Activated CD8-positive, alpha-beta T cell treated with anti-CD3 and anti-CD28 coated beads, Interleukin-2, amount 10 ng/mL, durations not matched to agents 7 days and 5 days (primary cell): ENCODE measurements at places on chromosomes 4 and X. TPM values are rescaled to one million over a fixed set of nuclear protein-coding genes. Genes with fewer than 3 reads are reported as not detected.

DNA sequence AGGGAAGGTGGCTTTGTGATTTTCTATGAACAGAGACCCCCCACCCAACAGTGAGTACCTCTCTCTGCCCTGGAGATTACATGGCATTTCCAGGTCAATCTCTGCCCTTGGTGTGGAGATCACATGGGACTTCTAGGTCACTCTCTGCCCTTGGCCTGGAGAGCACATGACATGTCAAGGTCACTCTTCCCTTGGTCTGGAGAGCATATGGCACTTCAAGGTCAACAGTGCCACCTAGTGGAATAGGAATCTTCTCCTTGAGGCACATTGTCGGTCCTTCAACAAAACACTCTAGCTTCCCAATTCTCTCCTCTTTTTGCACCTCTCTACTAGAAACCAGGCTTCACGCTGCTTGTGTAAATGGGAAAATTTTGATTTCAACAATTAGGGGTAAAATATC is 66.2 kb upstream of the TACR3 start:
- H3K27ac ChIP-seq, result no peak overlapping the region
- H3K4me1 ChIP-seq, result no peaks in the 10 kb centered on the region
- DNase-seq, result no peak
- H3K36me3 ChIP-seq, result no peaks in the 10 kb centered on the region
- H3K27me3 ChIP-seq, result no peaks in the 10 kb centered on the region

- H3K36me3 ChIP-seq, result peaks cover 19% of the 10 kb centered on the region
- DNase-seq, result peak; percentile 60
- peaks cover 29% of the 10 kb centered on the region for H3K4me1 ChIP-seq
- H3K27me3 ChIP-seq, result peaks cover 1% of the 10 kb centered on the region
These were observed 36.5 kb upstream of the PPM1K start for GRCh38 chr4:88320780-88321373.

- H3K4me1 ChIP-seq, result no peaks in the 10 kb centered on the region
- no peak for DNase-seq
- no peaks in the 10 kb centered on the region for H3K27me3 ChIP-seq
- no peak overlapping the region for H3K27ac ChIP-seq
- H3K4me3 ChIP-seq, result no peak overlapping the region
These were observed 112.1 kb downstream of the CPZ start for GRCh38 chr4:8704632-8705031.

GRCh38 chr4:26713563-26714151 is 129.8 kb downstream of the TBC1D19 start:
- no peaks in the 10 kb centered on the region for H3K27me3 ChIP-seq
- H3K36me3 ChIP-seq, result no peaks in the 10 kb centered on the region
- H3K4me3 ChIP-seq, result no peak overlapping the region
- no peak for DNase-seq

PRRG3 gene
- not detected for total RNA-seq

DNA sequence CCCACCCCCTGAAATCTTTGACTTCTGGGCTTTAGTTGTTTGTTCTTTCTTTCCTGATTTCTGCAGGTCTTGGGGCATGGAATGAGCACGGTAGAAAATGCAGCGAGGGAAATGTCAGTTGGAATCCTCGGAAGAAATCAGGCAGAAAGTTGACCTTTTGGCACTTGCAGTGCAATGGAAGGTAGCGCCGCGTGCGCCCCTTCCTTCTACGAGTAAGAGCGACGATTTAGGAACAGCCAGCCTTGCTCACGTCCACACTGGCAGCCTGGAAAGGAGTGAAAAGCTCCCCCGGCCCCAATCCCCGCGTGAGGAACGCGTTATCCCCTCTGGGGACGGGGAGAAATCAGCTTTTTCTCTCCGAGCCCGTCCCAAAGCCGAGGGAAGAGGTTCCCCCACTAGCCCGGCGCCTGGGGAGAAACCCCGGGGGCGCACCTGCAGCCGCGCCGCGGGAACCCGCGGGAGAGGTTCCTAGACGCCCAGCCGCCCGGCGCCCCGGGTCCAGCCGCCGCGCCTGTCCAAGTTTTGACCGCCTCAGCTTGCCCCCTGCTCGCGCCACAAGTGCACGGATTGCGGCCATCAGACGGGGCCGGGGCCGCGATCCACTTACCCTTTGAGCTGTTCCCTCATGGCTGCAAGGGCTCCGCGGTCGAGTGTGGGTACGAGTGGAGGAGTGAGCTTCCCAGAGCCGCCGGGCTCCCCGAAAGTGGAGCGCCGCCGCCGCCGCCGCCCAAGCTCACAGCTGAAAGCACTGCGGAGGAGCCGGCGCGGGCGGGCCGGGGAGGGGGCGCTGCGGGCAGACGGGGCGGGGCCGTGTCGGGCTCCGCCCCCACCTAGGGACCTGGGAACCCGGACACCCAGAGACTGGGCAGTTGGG is 194.6 kb upstream of the FTHL17 start:
- H3K27me3 ChIP-seq, result peaks cover 24% of the 10 kb centered on the region
- peaks cover 3% of the 10 kb centered on the region for H3K4me1 ChIP-seq
- no peaks in the 10 kb centered on the region for H3K36me3 ChIP-seq
- H3K4me3 ChIP-seq, result peak overlapping the region; percentile 34
- peak; percentile 20 for DNase-seq
- H3K27ac ChIP-seq, result no peak overlapping the region

- H3K27ac ChIP-seq, result peak overlapping the region; percentile 95
- H3K4me1 ChIP-seq, result peaks cover 35% of the 10 kb centered on the region
- peak; percentile 70 for DNase-seq
- H3K36me3 ChIP-seq, result peaks cover 33% of the 10 kb centered on the region
These were observed 512 bp upstream of the TMEM131L start for GRCh38 chr4:153465615-153466080.

CLDN34 gene
- not detected for total RNA-seq

DNA sequence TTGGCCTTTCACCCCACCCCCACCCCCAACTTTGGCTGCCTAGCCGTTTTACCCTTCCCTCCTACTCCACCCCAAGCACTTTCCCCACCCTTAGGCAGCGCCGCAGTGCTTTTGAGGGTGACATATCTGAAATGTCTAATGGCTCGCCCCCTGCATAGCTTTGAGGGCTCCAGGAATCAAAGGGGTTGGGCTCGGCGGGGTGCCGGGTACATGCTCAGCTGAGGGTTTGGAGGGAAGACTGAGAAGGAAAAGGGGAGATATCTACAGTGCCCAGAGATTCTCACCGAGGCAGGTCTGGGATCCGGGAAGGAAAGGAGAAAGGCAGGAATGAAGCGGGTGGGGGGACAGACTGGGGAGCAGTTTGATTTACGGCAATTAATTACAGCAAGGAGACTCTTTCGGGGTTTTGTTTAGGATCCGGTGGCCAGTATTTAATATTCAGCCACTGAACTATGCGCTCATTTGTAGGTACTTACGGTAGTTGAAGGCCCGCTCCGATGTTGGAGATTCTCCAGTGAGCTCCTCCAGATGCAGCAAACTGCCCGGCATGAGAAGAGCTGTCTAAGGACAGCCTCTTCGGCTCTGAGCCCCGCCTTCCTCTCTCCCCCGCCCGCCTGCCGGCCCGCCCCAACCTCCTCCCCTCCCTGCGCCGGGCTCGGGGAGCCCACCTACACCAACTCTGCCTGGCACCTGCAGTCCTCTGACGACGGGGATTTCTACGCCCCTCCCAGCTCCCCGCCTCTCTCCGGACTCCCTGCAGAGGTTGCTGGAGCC is at the start of gene IGSF1:
Gene IGSF1, minus strand, starts transcription at position 569 of the 774 bp plus-strand sequence. CDS start 2,632 bp downstream, outside the sequence.
- H3K4me3 ChIP-seq, result no peak within 1 kb of the TSS
- no peak within 1 kb of the TSS for H3K27ac ChIP-seq
- H3K4me1 ChIP-seq, result no peaks in the 10 kb centered on the region

CT47B1 gene
- not detected for total RNA-seq

DNA sequence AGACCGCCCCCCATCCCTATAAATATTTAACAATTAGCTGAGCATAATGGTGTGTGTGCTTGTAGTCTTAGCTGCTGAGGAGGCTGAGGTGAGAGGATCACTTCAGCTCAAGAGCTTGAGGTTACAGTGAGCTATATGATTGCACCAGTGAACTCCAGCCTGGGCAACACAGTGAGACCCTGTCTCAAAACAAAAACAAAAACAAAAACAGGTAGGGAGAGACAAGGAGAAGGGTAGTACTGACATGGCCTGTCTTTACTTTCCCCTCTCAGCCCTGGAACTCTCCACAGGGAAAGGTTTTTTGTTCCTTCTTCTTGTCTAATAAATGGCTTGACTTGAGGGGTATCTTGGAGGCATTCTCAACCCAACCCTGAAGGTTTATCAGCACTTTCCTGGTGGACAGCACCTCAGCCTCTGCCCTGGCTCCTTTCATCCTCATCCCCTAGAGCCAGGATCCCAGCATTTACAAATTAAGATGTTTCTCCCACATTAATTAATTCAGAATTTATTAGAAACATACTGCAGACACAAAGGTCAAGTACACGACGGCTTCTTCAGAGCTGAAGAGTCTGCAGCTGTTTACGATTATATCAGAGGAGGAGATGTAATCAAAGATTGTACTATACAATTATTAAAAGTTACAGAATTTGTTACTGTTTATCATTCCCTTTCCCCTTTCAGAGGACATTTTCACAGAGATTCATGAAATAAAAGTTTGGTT is 131.8 kb downstream of the AFF1 start:
- H3K27me3 ChIP-seq, result no peaks in the 10 kb centered on the region
- peaks cover 11% of the 10 kb centered on the region for H3K4me1 ChIP-seq
- no peak overlapping the region for H3K27ac ChIP-seq
- peaks cover 22% of the 10 kb centered on the region for H3K36me3 ChIP-seq
- H3K4me3 ChIP-seq, result no peak overlapping the region

- H3K36me3 ChIP-seq, result peaks cover 25% of the 10 kb centered on the region
- H3K4me1 ChIP-seq, result peaks cover 78% of the 10 kb centered on the region
- no peak for DNase-seq
- H3K27ac ChIP-seq, result peak overlapping the region; percentile 90
- peak overlapping the region; percentile 57 for H3K4me3 ChIP-seq
These were observed 20.4 kb downstream of the TMEM131L start for GRCh38 chr4:153486281-153487151.

TRIM2 gene
- total RNA-seq, result 0.18 TPM
